NCI-H1105 (cell line): ENCODE measurements at places on chromosomes 4 and X.
A peak's percentile ranks its signal among the peaks of the same experiment; 100 is the strongest.

DNA sequence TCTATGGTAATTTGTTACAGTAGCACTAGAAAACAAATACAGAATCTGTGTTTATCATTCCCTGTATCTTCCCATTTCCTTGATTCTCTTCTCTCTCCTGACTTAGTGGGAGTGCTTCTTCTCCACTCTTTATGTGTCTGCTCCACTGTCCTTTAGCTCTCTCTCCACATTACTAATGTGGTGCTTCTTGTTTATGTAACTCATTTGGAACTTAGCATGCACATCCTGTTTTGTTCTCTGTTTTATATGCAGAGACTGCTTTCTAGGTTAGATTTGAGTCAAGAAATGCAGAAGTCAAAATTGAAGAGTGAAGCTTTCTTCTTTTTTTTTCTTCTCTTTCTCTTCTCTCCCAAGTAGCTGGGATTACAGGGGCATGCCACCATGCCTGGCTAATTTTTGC, 25.9 kb downstream of the ADH1A start:
- DNase-seq = no peak

GRCh38 chr4:37388681-37389365, 144.3 kb downstream of the NWD2 start:
- no peak for DNase-seq

DNA sequence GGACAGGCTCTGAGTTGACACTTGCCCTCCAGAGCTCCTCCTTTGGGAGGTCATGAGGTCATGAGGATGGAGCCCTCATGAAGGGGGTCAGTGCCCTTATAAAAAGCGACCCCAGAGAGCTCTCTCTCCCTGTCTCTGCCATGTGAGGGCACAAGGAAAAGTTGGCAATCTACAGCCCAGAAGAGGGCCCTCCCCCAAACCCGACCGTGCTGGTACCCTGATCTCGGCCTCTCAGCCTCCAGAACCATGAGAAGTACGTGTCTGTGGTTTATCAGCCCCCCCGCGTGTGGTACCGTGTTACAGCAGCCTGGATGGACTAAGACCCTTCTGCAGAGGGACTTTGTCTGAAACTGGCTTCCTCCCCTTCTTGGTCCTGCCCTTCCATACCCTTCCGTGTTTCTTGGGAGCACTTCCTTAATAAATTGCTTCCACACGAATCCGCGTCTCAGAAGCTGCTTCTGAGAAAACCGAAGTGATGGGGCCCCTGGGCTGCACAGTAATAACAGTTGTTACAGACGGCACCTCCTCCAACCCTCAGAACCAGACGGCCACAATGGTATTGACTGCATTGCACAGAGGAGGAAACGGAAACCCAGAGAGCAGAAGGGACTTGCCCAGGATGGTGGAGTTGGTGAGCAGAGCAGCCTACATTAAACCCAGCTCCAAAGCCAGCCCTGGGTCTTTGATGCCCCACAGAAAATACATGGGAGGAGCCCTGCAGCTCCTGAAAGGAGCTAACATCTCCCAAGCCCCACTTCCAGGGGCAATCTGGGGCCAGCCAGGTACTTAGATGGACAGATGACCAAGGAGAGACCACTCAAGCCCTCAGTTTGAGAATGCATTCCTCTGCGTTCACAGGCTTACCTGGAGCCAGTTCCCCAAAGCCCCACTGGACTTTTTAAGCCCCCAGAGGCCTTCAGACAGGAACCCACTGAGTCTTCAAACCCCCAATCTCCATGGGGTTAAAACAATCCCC, 242.7 kb downstream of the BCOR start:
- DNase-seq = no peak

GRCh38 chrX:14672611-14673172, 143.4 kb downstream of the GLRA2 start:
- no peak for DNase-seq

DNA sequence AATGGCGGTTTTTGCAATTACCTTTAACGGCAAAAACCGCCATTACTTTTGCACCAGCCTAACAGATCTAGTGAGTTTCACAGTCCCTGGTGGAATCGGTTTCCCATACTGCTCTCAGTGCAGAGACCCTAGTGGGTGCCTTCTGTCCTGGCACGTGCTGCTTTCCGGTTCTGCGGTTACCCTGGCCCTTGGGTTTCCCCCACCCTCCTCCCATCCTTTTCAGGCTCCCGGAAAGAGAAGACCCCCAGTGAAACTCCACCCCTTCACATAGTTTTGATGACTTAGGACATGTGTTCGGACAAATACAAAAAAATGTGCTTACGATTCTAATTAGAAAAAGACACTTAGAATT, 36.9 kb downstream of the NLGN3 start:
- DNase-seq = peak; percentile 46

GRCh38 chrX:126265116-126265515, 99.0 kb upstream of the DCAF12L2 start:
- no peak for DNase-seq

- no peak for DNase-seq
These were observed 113.3 kb downstream of the TRAPPC11 start for GRCh38 chr4:183772361-183772760.

- no peak for DNase-seq
These were observed 21.3 kb upstream of the CLCN5 start for GRCh38 chrX:49901048-49901447.

GRCh38 chrX:133188631-133189030, 29.5 kb downstream of the TFDP3 start:
- DNase-seq = no peak

DNA sequence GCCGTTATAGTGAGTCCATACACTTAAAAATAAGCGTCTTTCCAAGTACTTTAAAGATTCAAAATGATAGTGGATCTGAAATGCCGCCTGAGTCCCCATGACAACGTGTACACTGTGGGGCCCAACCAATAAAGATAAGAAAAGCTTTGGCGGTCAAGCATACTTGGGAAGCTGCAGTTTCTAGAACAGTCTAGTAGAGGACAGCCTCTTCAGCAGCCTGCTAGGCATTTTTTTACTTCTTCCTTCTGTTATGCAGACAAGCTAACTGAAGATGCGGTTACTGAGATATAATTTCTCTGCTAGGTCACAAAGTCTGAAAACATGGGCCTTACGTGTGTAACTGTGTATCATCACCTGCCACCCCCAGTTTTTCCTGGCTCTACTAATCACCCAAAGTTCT, 402 bp upstream of the UPRT start:
- DNase-seq = no peak

DNA sequence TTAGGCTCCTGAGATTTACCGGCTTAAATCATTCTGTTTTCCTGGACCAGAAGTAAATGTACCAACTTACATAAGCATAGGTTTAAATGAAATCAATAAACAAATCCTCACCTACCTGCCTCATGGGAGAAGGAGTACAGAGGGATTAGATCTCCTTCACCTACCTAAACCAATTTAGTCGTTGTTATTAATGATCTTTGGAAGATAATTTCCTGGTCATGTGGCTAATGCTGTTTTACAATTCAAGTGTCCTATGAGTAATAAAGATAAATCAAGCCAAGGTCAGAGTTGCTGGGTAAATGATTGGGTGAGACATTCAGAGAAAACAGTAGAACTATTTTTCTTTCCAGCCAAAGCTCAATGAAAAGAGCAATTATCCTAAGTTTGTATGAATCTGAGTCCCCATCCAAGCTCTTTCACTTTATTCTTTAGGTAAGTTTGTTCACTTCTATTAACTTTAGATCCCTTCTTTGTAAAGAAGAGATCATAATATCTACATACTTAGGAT, 423.0 kb upstream of the FAM241A start:
- DNase-seq = no peak

- DNase-seq = no peak
These were observed 884 bp downstream of the RELL1 start for GRCh38 chr4:37685161-37685822.

DNA sequence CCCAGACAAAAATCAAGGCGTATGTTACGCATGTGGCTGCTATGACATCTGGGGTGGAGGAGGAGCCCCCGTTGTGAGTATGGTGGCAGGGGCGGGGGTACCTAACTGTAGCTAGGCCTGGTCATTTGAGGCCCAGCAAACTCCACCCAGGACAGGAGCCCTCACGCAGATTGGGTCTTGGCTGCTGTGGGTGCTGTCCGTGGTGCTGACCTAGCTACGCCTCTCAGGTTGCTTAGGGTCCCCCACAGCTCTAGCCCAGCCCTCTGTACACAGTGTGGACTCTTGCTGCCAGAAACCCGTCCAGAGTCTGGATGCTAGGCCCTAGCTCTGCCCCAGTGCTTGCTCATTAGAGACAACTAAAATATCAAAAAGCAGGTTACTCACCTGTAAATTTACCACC, 146.7 kb upstream of the PSAPL1 start:
- DNase-seq = no peak

DNA sequence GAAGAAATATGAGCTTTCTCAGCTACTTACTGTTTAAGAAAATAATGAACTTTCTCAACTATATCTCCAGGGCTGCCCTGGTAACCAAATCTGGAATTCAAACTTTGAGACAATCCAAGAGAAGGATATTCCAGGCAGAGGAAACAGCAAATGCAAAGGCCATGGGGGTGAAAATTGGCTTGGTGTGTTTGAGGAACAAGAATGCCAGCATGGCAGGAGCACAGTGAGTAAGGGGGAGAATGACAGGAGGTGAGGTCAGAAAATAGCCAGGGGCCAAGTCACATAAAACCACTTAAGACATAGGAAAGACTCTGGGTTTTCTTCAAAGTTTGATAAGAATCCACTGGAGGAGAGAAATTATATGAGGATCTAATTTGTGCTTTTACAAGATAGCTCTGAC, 27.2 kb upstream of the BTC start:
- DNase-seq = no peak

- no peak for DNase-seq
These were observed 1342.4 kb upstream of the TENM3 start for GRCh38 chr4:180900781-180901180.

DNA sequence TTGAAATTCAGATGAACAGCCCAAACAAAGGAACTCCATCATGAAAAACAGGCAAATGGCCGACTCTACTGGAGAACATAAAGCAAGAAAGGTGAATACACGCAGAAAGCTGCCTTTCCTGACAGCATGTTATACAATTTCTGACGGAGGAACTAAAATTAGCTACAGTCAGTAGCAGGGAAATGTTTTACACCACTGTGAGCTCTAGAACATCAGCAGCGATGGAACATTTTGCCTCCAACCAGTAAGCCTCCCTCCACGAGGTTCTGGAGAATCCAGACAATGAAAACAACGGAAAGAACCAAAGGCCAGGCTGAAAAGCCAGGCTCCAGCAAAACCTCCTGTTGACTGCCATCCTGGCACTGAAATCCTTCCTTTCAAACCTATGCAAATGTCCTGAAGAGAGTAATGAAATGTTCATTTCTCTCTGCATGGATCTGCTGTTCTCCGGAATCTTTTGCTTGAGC, 78.9 kb downstream of the IRF2 start:
- DNase-seq = no peak

- DNase-seq = no peak
These were observed 129.6 kb upstream of the MED14 start for GRCh38 chrX:40864972-40865371.

GRCh38 chr4:111952688-111953087, 192.6 kb upstream of the FAM241A start:
- DNase-seq = no peak

DNA sequence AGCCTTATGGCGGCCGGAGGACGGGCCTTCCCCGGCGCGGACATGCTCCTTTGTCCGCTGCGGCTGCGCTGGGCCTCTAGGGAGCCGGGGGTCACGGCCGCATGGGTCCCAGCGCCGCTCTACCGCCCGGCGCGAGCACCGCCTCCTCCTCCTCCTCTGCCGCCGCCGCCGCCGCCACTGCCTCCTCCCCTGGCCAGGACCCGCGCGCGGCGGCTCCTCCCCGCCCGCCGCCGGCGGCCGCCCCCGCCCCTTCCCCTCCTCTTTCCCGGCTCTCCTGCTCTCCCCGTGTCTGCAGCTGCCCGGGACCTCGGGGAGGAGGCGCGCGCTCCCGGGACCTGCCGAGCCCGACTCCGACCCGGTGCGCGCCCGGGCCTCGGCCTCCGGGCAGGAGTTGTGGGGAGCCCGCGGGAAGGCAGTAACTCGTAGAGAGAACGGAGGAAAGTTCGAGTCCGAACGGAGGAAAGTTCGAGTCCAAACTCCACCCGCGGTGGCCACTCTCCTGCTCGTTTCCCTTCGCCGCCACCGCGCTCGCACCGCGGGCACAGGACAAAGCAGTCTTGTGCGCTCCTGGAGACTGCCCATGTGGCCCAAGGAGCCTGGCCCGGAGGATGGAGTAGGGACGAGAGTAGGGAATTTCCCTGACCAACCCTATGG, at the start of gene ADGRA3:
ADGRA3 (minus strand) TSS at position 179 of the 654 bp plus-strand sequence. CDS start 282 bp downstream, outside the sequence.
- DNase-seq = no peak

- DNase-seq = peak; percentile 48
These were observed at the start of gene OCRL for GRCh38 chrX:129540068-129540653. Gene OCRL (plus strand): TSS chrX:129540259. CDS start chrX:129540440, 181 bp downstream.

DNA sequence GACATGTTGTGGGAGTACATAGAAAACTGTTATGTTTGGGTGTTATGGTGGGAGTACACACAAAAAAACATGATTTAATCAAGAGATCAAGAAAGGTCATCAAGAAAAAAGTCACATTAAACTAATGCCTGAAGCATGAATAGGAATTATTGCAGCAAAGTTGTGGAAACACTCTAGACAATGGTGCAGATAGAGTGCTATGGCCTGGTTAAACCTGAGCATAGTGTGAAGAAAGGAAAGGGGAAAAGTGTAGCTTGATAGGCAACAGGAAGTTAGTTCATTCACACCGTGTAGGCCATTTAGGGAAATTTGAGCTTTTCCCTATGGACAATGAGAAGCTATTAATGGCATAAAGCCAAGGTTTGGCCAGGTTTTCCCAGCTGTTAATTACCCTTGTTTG, 162.1 kb upstream of the EMCN start:
- peak; percentile 52 for DNase-seq

- DNase-seq = no peak
These were observed 2.6 kb downstream of the COX18 start for GRCh38 chr4:73066928-73067327.

DNA sequence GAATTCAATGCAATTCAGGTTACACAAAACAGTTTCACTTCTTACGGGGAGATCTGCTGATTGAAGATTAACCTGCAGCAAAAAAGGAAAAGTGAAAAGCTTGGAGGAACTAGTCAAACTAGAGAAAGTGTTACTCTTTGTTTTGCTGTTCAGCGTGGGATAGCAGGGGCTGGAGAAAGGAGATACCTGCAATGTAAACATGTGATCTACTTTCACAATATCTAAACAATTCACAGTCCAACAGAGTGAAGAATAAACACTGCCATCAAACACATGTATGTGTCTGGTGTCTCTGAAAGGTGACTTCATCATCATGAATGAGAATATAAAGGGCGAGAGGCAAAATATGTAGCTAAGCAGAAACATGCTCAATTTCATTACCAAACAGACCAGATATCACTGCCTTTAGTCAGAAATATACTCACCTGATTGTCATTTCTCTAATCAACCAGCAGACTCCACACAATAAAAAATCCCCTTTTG, 26.4 kb downstream of the NIPAL1 start:
- no peak for DNase-seq

- DNase-seq = no peak
These were observed 158.5 kb upstream of the MXRA5 start for GRCh38 chrX:3504916-3505315.
